ENCODE measurements at places on chromosomes 16 and 17.

- DNase-seq = no peak
Observed at GRCh38 chr16:69031877-69032301, 73.6 kb upstream of the HAS3 start.

DNA sequence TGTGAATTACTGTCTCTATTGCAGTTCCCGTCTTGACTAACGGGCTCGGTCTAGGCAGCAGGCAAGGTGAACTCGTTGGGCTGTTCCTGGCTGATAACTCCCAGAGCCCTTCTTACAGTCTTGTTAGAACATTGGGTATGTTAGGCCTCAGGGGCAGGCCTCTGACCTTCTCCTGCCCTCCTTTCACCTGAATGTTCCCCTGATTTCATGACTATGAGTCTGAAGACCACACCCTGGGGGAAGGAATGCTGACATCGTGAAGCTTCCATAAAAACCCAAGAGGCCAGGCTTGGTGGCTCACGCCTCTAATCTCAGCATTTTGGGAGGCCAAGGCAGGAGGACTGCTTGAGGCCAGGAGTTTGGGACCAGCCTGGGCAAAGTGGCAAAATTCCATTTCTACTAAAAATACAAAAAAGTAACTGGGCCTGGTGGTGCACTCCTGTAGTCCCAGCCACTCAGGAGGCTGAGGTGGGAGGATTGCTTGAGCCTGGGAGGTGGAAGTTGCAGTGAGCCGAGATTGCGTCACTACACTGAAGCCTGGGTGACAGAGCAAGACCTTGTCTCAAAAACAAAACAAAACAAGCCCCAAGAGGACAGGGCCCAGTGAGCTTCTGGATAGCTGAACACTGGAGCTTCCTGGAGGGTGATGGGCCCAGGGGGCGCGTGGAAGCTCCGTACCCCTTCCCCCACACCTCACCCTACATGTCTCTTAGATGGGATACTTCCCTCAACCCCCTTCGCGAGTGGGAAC is 47.8 kb upstream of the FBXO47 start:
- no peak for DNase-seq

DNA sequence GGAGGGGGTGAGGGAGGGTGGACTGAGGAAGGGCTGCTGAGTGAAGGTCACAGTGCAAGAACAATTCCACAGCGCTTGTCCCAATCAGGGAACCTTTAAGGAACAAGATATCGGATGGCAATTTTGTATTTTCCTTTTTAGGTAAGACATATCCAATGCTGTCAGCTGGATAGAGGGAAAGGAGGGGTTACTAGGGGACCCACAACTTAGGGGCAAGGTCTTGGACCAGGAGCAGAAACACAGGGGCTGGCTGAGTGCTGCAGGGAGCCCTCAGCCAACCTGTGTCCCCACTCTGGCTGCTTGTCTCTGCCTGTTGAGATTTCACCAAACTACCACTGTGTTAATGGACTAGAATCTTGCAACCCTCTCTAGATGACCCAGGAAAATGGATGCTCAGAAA is 47.6 kb downstream of the AKAP1 start:
- no peak for DNase-seq

DNA sequence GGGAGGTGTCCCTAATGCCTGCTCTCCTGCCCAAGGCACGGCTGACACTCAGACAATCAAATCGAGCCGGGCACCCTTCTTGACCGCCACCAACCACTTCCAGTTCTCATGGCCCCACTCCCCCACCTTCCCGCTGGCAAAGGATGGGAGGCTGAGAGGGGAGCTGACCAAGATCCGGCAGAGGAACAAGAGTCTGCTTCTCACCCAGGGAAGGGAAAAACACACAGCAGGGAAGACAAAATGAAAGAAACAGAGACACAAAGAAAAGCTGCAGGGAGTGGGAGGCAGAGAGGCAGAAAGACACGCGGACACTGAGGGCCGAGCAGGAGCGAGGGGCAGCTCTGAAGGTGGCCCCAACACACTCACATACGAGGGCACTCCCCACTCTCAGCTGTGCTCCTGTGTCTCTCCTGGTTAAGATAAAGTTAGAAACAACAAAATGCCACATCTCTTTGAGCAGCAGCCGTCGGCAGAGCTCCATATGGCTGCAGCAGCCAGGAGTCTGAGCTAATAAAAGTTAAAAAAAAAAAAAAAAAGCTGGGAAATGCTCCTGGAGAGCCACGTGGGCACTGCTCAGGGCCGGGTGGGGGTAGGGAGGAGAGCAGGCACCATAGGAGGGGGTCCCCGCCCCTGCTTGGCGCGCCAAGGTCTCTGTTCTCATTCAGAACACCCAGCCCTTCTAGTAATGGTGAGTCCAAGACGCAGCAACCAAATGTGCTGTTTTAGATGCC is 7.4 kb downstream of the LRRC75A start:
- DNase-seq = no peak

- DNase-seq = no peak
Observed at GRCh38 chr17:41307647-41308046, 1.5 kb downstream of the KRTAP16-1 start.

- DNase-seq = no peak
Observed at GRCh38 chr17:39166437-39167335, 725 bp upstream of the ARL5C start.

DNA sequence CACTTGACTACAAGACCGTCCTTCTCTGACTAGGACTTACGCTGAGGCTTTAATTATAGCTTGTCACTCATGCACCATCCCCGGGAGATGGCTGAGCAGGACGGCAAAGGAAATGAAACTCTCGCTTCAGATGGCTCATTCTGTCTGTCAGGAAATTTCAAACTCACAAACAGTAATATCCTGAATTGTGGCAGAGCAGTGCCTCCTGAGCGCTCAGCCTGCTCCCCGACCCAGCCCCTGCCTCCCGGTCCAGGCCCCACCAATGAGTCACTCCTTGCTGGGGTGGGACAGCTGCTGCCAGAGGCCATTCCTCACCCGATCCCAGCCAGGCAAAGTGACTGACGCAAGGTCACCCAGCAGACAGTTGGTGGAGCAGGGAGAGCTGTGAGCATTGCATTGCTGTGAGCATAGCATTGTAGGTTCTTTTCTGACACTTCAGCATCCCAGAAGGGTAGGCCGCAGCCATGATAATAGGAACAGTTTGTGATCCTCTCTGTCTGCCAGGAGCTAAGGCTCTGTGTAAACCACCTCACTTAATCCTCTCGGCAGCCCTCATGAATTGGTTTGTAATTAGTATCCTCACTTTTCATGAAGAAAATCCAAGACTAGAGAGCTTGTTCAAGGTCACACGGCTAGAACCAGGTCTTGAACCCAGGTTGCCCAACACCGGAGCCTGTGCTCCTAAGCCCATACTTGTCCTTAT is 20.9 kb downstream of the CCDC182 start:
- DNase-seq = no peak

- no peak for DNase-seq
Observed at GRCh38 chr17:41664587-41665565, 23.8 kb upstream of the EIF1 start.

GRCh38 chr17:47830396-47831002 is 842 bp downstream of the MRPL10 start:
- no peak for DNase-seq

DNA sequence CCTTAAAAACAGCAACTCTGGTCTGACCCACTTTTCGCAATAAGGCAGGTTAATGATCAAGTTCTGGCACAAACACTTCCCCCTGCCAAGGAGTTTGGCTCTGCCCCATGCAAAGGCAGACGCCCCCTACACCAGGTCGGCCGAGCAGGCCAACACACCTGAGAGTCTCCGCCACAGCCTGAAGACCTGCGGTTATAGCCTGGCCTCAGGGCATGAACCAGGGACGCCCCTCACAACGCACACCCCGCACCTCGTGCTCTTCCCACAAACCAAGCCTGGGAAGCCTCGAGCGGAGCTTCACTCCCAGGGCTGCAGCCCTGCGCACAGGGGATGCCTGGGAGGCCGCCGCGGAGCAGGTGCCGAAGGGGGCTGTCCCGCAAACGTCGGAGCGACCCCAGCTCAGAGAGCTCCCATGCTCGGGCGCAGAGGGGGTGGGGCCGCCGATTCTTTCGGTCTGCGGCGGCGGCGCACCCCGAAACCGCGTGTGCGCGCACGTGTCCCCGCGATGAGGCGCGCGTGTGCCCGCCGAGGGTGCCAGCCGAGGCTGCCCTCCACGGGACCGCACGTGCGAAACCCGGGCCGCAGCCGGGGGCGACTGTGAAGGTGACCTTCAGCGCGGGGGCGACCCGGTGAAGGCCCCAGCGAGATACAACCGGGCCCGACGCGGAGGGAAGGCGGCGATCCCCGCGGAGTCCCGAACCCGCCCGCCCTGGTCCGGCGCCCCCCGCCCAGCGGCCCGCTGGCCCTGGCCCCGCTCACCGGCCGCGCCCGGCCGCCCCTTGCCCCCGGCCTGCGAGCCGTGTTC is 559 bp downstream of the CLUH start:
- no peak for DNase-seq

- no peak for DNase-seq
Observed at GRCh38 chr16:89615596-89616090, 2.2 kb downstream of the DPEP1 start.

- peak; percentile 8 for DNase-seq
Observed at GRCh38 chr17:55265311-55266021, 706 bp downstream of the HLF start.

GRCh38 chr17:38892620-38893019 is 22.8 kb downstream of the LASP1 start:
- DNase-seq = no peak

GRCh38 chr16:69483611-69484010 is 59.2 kb downstream of the CYB5B start:
- no peak for DNase-seq

DNA sequence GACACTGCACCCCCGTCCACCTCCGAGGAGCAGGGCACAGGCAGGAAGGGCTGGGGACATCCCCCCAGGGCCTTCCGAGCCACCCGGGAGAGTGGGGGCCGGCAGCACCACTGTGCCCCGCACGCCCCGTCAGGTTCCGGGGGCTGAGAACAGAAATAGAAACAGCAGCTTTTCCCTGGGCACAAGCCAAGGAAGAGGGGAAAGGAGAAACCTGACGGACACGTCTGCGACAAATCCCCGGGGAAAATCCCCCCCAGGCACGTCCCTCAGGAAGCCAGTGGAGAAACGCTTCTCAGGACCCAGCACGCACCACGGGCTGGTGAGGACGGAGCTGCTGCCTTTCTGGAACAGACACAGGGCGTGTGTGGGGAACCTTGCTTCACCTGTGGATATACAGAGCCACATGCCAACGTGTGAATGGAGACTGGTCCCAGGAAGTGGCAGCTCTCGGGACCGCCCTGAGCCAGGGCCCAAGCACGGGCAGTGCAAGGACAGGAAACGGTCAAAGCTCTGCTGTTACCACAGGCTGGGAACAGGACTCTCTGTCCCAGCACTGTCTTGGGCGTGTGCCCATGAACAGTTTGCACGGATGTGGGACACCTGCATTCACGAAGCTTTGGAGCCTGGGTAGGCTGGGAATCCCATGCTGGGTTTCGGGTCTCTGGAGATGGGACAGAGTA is 1.2 kb upstream of the TMEM204 start:
- no peak for DNase-seq

- DNase-seq = no peak
Observed at GRCh38 chr16:5841974-5842373, 744.4 kb upstream of the EEF2KMT start.

DNA sequence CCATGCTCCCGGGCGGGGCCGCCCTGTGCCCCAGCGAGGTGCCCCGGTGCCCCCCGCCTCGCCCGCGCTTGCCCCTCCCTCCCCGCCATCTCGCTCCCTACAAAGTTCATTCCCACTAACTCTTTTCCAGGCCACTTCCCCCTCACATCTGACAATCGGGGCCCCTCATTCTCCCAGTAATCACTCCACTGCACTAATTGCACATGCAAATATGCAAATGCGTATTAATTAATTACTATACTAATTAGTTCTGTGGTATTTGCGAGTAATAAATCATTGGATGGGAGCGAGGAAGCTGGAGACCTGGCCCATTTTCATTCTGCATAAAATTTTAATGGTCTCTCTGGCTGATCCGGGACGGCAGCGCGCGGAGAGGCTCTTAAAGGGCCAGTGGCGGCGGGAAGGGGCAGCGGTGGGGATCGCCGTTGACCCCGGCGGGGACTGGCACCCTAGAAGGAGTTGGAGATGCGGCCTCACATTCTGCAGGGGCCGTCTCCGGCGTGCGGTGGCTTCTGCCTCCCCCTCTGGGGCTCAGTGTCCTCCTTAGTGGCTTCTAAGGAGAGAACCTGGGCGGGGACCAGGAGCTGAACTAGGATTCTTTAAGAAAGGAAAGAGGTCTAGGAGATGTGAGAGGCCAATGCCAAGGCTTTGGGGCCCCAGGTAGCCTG is 8.4 kb upstream of the PPP1R1B start:
- no peak for DNase-seq

DNA sequence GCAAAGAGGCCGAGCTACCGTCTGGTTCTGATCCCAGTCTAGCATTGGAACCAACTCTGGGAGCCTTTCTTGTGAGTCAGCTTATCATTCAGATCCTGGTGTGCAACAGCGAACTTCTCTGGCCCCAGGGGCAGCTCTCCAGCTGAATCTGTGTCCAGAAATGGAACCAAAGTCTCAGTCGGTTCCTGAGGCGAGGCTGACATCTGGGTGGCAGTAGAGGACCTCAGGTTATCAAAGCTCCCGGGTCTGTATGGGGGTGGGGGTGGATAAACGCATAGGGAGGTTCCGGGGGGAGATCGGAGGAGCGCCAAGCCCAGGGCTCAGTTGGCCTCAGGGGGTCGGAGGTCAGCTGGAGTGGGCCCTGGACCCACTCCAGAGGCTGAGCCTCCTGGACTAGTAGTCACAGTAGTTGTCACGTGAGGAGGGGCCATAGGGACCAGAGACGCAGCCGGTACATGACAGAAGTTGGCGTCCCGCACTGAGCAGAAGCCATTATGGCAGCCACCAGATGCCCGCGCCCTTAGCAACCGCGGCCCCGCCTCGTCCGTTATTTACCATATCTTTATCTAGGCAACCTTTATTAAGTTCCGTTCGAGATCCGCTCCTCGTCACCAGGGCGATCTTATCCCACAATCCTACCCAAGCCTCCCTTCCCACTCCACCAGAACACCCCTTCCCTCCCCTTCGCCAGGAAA is 12.9 kb downstream of the RDM1 start:
- no peak for DNase-seq

- DNase-seq = no peak
Observed at GRCh38 chr17:15351925-15352324, 10.5 kb upstream of the TEKT3 start.

DNA sequence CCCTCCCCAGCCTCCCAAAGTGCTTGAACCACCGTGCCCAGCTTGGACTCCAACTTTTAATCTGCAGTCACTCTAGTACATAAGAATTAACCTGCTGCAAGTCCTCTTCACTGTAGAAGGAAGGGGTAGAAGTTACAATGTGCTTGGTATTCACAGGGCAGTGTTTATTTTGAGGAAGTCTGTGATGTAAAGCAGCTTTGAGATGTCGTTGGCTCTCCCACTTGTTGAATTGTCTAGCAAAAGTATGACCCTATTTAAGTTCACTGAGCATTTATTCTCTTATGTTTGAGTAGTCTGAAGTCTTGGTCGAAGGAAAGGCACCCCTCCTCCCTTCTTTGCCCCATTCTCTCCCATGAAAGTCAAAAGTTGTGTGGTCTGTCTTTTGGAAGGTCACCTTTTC is 28.2 kb downstream of the SF3B3 start:
- DNase-seq = no peak

All from activated CD4-positive, CD25-positive, alpha-beta regulatory T cell (primary cell).